ENCODE measurements at places on chromosomes 5 and 9.

GRCh38 chr5:9547122-9547947 lies 1.5 kb upstream of the SEMA5A start:
- DNase-seq = no peak

DNA sequence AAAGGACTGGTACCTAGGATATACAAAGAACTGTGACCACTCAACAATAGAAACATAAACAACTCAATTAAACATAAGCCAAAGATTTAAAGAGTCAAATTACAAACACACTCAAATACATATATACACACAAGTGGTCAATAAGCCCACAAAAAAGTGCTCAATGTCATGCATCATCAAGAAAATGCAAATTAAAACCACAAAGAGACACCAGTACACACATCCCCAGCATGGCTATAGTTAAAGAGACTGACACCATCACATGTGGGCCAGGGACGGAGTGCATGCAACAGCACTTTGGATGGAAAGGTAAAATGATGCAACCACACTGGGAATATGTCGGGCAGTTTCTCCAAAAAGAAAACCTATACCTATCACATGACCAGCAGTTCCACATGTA lies 89.7 kb downstream of the CAAP1 start:
- no peak for DNase-seq

DNA sequence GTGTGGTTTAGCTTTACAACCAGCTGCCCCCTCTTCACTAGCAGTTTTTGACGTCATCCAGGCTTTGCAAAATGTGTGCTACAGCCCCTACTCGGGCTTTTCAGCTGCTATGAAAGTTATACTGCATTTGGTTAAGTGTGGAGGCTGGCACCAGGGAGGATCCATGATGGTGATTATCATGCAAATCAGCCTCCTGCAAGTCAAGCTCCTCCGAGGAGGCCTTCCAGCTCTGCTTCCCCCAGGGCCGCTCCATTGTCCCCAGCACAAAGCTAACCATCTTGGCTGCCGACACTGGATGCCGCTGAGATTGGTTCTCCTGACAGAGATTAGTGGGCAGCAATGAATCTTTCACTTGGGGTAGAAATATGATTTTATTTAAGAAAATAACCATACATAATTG lies 159.6 kb downstream of the NR2F1-AS1 start:
- no peak for DNase-seq

GRCh38 chr5:125798307-125798706 lies 624.9 kb upstream of the GRAMD2B start:
- no peak for DNase-seq

DNA sequence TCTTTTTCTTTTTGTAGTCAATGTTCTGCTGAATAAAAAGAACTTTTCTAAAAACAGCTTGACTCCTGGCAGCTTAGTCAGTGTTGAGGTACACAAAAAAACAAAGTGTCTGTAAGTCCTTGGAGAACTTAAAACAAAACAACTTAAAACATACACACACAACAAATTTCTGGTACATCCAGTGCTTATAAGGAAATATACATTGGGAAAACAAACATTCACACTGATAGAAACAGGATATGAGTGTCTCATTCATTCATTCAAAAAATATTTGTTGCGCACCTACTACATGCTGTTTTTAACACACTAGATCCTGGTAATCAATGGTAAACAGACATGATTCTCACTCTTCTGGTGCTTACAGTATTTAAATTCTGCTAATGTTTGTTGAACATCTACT lies 27.4 kb upstream of the MEGF9 start:
- DNase-seq = no peak

DNA sequence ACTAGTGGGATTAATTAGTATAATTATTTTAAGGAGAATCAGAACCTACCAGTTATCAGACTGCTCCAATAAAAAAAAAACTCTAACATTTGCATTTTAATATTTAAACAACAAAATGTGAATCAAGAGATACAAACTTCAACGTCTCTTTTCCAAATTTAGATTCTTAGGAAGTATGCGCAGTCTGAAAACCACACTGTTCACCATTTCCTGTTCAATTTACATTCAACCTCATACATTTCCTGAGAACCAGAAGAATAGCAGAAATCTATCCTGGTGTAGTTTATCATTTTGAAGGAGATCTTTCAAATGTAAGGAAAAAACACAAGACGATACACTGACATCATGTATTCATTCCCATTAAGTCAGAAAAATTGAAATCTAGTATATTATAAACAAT lies 869.2 kb downstream of the EFNA5 start:
- no peak for DNase-seq

- DNase-seq = no peak
Measured at GRCh38 chr5:98231089-98231488, 542.4 kb upstream of the RGMB start.

- DNase-seq = peak; percentile 44
Measured at GRCh38 chr9:20884985-20885593, 146.4 kb downstream of the HACD4 start.

DNA sequence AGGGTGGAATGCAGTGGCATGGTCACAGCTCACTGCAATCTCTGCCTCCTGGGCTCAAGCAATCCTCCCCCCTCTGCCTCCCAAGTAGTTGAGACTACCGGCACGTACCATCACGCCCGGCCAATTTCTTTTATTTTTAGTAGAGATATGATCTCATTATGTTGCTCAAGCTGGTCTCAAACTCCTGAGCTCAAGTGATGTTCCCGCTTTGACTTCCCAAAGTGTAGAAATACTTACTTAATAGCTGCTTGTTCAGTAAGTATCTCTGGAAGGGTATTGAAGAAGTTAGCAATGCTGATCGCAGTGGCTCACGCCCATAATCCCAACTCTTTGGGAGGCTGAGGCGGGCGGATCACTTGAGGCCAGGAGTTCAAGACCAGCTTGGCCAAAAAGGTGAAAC lies 35.7 kb upstream of the PLIN2 start:
- DNase-seq = no peak

DNA sequence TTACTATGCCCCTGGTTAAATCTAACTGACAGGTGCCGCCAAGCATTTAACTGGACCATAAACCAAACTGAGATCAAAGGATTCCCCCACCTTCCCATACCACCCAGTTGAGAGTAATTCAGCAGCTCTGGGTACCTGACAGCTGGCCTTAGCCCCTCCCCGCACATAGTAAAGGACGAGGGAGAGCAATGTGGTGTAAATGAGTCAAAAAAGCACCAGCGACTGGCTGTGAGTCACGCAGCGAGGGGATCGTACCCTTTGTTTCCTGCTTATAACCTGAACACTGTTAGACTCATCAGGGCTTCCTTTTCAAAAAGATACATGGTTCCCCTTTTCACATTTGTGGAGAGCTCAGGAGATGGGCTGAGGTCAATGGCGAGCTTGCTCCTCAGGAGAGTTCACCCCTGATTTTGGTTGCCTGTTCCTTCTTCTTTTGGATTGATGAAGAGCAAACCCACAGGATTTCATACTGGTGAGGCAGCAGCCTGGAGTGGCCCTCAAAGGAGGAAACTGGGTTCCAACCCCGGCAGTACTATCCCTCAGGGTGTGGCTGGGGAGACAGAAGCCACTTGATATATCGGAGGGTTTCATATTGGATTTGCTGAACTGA lies 71.5 kb downstream of the ANKRD33B start:
- DNase-seq = no peak

DNA sequence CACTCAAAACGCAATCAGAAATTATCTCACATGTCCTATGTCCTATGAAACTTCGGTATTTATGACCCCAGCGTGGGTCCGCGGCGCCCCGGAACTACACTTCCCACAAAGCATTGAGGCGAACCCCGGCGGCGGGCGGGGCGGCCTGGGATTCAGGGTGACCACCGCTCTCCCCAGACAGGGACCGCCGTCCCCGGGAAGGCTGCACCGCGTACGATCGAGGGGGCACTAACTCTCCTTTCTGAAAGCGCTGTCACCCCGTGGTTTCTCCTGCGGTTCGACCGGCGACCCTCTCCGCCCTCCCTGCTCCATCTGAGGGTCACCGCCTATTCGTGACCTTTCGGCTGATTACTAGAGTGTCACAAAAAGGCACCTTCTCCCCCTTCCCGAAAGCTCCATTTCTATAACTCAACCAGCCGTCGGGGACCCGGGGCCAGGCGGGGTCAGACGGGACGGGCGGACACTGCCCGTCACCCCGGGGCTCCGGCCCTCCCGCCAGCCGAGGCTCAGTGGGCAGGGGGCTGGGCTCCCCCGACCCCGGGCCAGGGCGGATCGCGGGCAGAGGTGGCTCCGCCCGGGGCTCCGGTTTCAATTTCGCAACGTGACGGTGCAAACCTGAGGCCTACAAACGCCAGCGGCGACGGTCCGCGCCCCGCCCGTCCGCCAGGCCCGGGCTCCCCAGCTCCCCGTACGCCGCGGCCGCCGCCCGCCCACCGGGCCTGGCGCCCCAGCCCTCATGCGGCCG lies 1.3 kb downstream of the ECPAS start:
- peak; percentile 33 for DNase-seq

- DNase-seq = no peak
Measured at GRCh38 chr5:180990882-180991242, 2.2 kb downstream of the BTNL3 start.

- no peak for DNase-seq
Measured at GRCh38 chr9:108606401-108606800, 249.4 kb downstream of the ACTL7B start.

DNA sequence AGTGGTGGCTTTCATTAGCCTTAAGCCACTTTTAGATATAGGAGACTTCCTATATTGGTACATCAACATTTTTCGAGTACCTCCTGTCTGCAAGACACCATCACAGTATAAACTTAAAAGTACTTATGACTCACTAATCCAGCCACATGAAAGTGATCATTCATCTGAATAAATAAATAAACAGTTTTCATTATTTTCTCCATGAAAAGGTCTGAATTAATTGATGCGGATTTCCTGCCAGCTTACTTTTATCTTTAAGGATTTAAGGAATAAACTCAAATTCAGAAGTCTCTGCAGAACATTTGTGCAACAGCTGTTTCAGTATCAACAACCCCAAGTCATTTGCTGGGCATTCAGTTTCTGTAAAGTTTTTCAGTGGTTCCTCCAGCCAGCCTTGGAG lies 4.0 kb downstream of the SAP30L start:
- no peak for DNase-seq

DNA sequence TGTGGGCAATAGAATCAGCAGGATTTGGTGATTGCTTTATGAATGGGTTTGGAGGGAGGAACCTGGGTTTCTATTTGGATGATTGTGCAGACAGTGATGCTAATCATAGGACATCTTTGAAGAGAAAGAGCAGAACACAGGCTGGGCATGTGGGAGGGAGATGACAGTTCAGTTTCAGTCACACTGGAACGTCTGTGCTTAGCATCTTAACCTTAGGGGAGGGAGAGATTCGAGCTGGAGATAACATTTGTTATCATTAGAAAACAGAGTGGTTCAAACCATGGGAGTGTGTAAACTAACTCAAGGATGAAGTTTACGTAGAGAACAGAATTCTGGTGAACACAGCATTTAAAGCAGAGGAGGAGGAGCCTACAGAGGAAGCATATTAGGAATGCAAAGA lies 138.6 kb upstream of the PPP2R2B start:
- DNase-seq = no peak

DNA sequence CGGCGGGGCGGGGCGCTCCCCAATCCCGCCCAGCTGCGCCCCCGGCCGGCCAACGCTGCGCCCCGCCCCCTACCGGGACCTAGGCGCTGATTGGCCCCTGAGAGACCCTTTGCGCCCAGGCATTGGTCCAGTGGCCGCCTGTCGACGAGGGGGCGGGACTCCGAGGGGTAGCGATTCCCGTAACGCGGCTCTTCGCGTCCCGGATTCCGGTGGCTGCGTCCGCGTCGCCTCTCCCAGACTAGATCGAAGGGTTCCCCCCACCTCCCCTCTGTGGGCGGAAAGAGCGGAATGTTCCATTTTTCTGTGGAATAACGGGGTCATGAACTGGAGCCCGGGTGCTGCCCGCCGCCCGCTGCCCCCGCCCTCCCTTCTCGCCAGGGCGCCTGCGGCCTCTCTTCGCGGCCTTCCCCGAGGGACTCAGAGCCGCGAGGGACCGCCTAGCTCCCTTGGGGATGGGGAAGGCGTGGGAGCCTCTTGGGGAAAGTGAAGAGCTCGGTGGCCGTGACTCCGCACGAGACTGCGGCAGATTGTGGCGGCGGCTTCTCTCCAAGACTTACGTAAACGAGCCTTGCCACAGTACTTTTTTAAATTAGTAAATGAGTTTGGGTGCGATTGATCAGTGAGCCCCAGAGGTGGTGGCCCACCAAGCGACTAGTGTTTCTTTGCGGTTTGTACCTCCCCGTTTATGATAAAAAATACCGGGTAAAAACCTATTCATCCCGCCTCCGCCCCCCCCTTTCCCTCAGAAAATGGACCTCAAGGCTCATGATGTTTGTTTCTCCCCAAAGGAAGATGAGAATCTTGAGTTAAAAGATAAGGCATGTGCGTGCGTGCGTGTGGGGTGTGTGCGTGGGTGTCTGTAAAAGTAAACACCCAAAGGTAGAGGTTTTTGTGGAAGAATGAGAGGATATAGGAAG lies 493 bp upstream of the IL6ST start:
- DNase-seq = peak; percentile 92

DNA sequence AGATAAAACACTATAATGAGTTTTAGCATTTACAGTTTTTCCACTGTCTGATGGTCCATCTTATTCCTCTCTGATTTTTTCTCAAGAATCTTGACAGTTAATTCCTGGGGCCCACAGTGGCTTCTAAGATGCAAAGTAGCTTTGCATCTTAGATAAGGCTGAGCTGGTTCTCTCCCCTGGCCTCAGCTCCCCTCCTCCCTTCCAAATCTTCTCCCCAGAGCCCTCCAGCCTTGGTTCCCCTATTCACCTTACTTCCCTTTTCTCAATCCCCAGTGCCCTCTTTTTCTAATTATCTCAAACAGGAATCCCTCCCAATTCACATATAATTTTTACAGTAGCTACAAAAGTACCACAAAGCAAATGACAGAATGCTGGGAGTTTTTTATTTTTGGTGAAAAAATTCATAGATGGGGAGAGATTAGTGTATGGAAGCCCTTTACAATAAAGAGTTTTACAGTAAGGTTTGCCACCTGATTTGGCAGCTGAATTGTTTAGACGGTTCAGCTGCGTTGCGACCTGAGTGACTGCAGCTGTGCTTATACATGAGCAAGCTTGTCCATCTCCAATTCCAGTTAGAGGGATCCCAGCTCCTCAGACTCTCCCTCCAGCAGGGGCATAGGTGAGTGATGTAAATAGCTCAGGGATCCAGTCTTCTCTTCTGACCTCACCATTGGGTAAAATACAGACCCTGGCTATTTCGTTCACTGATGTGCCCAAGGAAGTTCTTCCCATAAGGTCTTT lies 51.4 kb upstream of the CKMT2 start:
- DNase-seq = no peak

- no peak for DNase-seq
Measured at GRCh38 chr5:16690243-16690852, 73.6 kb upstream of the RETREG1 start.
